C1 segment of cervical spinal cord (tissue), 14 donors: ENCODE measurements at places on chromosomes 16 and 17.

DNA sequence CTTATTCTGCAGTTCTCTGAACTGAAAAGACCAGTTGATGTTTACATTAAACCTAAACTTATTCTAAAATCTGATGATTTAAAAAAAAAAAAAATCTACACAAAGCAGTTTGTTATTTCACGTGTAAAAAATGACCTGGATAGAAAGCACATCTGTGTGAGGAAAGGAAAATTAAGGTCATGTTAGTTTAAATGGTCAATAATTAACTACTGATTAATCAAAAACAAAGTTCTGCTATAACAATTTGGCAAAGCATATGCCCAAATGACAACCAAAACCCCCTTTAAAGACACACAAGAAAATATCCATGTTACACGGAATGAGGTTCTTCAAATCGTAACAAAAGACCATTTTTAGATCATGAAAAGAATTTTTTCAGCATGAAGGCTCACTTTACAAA lies 30.4 kb downstream of the CACNG1 start:
- no peak for DNase-seq

DNA sequence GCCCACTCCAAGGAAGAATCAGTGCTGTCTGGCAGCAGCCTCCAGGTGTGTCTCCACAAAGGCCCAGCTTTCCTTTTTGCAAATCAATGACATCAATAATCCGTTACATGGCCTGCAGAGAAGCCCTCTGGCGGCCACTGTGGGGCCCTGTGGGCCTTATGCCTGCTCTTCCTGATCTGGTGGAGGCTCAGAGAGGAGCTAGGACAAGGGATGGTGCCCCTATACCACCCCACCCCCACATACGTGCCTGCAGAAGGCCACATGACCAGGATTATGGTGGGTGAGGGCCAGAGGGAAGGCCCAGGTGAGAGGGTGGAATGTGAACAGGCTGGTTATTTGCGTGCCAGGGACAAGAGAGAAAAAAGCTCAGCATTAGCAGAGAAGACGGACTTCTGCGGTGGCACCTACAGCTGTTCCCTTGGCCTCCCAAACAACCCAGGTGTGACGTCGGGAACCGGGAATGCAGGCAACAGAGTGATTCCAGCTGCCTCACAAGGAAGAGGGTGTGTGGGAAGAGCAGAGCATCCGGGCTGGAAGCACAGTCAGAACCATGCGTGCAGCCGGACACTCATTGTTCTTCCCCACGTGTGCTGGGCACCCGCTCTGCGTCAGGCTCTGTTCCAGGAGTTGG lies 22.5 kb downstream of the EIF4A3 start:
- no peak for DNase-seq

DNA sequence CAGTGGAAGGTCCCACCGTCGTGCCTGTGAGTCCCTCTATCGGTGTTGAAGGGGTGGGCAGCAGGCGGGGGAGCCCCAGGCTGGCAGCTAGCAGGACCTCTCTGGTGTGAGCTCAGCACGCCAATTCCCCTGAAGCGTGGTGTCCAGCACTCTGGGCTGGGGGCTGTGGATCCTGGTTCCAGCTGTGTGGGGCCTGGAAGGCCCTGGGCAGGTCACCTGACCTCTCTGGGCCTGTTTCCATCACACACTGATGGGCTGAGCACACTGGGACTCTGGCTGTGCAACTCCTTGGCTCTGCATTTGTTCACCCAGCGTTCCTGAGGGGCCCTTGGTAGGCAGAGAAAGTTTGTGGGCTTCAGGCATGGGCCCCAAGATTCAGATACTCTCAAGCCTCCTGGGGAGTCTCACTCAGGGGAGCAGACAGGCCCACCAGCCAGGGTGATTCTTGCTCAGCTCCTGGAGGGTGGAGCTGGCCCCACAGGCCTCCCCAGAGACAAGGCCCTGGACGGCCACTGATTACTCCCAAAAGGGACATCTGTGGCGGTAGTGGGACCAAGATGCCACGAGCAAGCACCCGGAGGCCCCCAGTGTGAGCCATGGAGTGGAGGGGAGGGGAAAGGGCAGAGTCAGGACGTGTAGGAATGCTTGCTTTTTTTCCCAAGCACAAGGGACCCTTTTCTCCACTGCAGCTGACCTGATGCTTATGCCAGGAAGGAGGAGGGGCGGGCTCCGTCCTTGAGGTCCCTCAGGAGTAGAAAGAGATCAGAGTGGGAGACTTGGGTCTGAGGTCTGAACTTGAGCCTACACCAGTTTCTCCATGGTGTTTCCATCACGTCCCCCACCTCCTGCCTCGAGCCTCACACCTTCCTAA lies 8.5 kb downstream of the SCGB1C2 start:
- peak; percentile 9 for DNase-seq

DNA sequence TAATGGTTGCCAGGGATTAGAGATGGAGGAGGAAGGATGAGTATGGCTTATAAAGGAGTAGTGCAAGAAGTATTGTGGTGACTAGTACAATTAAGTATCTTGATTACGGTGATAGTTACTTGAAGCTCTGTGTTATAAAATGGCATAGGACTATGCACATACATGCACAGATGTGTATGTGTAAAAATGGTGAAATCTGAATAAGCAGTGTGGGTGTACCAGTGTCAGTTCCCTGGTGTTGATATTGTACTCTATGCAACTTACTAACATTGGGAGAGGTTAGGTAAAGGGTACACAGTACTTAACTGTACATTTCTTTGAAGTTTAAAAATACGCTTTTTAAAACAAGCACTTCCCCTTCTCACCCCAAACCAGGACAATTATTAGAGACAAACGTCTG lies 48.5 kb downstream of the NSRP1 start:
- DNase-seq: no peak

GRCh38 chr17:75020331-75021110 lies 8.1 kb downstream of the MRPL58 start:
- peak; percentile 19 for DNase-seq

GRCh38 chr17:15269780-15270089 lies 4.6 kb upstream of the PMP22 start:
- DNase-seq: no peak

GRCh38 chr17:38461683-38462082 lies 33.4 kb downstream of the ARHGAP23 start:
- DNase-seq: no peak
